ENCODE measurements at places on chromosomes 3 and 15. TPM values are rescaled to one million over a fixed set of nuclear protein-coding genes. Genes with fewer than 3 reads are reported as not detected.
A peak's percentile ranks its signal among the peaks of the same experiment; 100 is the strongest.

- DNase-seq: no peak
- H3K27ac ChIP-seq: peak overlapping the region; percentile 96
- no peaks in the 10 kb centered on the region for H3K27me3 ChIP-seq
Observed at GRCh38 chr3:127699416-127700300, 26.9 kb downstream of the ABTB1 start.

DNA sequence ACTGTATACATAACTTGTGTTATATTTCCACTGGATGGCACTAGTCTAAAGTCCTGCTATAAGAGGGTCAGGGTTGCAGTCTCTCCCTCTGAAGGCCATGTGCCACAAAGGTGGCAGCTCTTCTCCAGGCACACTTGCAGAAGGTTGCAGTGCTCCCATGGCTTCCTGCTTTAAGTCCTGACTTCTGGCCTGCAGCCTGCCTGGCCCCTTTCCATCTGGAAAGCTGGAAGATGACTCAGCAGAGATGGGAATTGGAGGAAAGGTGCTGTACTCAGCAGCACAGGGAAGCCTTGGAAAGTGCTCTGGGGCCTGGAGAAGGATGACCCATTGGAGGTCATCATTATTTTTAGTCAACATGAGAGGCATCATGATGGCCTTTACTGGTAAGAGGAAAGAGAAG is 40.9 kb upstream of the MRPL3 start:
- H3K27ac ChIP-seq: no peak overlapping the region
- no peaks in the 10 kb centered on the region for H3K4me1 ChIP-seq
- H3K4me3 ChIP-seq: no peak overlapping the region

- H3K4me1 ChIP-seq: peaks cover 30% of the 10 kb centered on the region
- H3K27ac ChIP-seq: no peak overlapping the region
- no peak overlapping the region for H3K4me3 ChIP-seq
- DNase-seq: peak; percentile 75
- no peaks in the 10 kb centered on the region for H3K27me3 ChIP-seq
Observed at GRCh38 chr3:15269091-15269989, 63.0 kb downstream of the SH3BP5 start.

DNA sequence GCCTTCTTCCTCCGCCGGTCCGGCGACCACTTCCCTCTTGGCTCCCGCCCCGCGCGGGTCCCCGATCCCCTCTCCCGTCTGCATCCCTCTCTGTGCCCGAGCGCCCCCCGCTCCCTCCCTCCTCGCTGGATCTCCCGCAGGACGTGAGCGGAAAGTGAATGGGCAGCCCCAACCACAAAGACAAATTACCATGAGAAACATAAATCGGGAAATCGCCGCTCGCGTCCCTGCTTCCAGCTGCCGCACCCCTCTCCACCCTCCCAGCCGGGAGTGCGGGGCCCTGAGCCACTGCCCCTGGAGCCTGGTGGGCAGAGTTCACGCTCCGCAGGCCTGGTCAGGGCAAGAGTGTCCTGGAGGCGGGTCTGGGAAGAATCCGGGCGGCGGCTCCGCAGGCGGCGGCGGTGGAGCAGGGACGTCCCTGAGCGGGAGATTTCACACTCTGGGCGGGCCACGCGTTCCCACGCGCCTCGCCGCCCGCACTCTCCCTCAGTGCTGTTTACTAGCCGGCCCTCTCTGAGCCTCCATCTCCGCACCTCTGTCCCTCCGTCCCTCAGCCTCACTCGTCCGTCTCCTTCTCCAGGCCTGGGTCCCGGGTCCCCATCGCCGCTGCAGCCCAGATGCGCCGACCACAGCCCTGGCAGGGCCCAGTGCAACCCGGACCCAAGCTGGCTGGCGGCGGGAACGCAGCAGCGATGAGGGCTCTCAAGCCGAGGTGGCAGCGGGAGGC is 835 bp downstream of the SEMA5B start:
- H3K4me1 ChIP-seq: peaks cover 19% of the 10 kb centered on the region
- peak; percentile 22 for DNase-seq
- H3K36me3 ChIP-seq: no peaks in the 10 kb centered on the region

GRCh38 chr3:144403040-144403457 is 431.4 kb downstream of the DIPK2A start:
- H3K27ac ChIP-seq: no peak overlapping the region
- no peaks in the 10 kb centered on the region for H3K27me3 ChIP-seq
- no peak for DNase-seq
- H3K4me1 ChIP-seq: no peaks in the 10 kb centered on the region

DNA sequence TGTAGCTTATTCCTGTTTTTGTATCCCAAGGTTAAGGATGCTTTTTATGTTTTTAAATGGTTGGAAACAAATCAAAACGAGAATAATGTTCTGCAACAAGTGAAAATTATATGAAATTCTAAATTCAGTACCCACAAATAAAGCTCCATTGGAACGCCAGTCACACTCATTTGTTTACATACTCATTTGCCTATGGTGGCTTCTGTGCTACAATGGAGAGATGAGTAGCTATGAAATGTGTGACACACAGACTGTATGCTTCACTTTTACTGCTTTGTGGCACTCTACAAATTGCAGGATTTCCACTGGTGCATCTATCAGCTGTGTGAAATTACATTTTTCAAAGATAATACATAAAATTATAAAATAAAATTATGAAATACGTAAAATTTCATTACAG is 112.2 kb upstream of the TSPAN3 start:
- H3K4me3 ChIP-seq: no peak overlapping the region
- no peak for DNase-seq
- H3K27me3 ChIP-seq: no peaks in the 10 kb centered on the region
- H3K36me3 ChIP-seq: peaks cover 24% of the 10 kb centered on the region
- peaks cover 4% of the 10 kb centered on the region for H3K4me1 ChIP-seq

DNA sequence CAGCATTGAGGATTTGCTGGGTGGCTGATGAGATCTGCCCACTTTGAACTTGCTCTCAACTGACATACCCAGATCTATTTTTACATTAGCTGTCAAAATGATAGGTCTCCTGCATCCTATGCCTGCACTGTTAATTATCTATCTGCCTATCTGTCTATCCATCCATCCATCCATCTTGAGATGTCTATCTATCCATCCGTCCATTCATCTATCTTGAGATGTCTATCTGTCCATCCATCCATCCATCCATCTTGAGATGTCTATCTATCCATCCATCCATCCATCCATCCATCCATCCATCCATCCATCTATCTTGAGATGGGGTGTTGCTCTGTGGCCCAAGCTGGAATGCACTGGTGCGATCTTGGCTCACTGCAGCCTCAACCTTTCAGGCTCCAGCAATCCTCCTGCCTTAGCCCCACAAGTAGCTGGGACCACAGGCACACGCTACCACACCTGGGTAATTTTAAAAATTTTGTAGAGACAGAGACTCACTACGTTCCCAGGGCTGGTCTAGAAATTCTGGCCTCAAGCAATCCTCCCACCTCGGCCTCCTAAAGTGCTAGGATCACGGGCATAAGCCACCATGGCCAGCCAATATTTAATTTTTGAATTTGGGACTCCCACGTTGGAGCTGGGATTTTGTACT is 159.4 kb upstream of the NSMCE3 start:
- H3K27ac ChIP-seq: no peak overlapping the region
- no peaks in the 10 kb centered on the region for H3K4me1 ChIP-seq
- no peak overlapping the region for H3K4me3 ChIP-seq
- H3K27me3 ChIP-seq: no peaks in the 10 kb centered on the region
- no peaks in the 10 kb centered on the region for H3K36me3 ChIP-seq

DNA sequence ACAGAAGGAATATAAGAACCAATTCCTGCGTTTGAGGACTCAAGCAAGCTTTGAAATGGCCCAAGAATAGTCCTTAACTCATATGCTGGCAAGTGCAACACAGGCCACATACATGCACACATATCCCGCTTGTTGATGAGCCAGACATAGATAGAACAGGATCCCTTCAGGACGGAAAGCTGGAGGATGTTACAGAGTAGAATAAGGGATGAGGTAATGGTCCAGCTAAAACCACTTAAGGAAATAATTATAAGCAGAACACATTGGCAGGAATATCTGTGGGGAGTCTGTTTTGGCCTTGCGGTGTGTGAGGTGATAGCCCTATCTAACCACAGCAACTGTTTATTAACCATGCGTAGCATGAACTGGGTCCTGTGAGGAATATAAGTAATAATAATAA is 25.0 kb downstream of the SCG3 start:
- peak; percentile 98 for DNase-seq
- H3K4me3 ChIP-seq: no peak overlapping the region
- peaks cover 5% of the 10 kb centered on the region for H3K4me1 ChIP-seq
- H3K36me3 ChIP-seq: no peaks in the 10 kb centered on the region

GRCh38 chr15:77475001-77475400 is 54.3 kb downstream of the HMG20A start:
- peak overlapping the region; percentile 16 for H3K27ac ChIP-seq
- H3K27me3 ChIP-seq: no peaks in the 10 kb centered on the region
- peaks cover 4% of the 10 kb centered on the region for H3K4me1 ChIP-seq
- H3K4me3 ChIP-seq: no peak overlapping the region

GRCh38 chr3:153528473-153528872 is 366.4 kb downstream of the RAP2B start:
- no peak overlapping the region for H3K27ac ChIP-seq
- no peak overlapping the region for H3K4me3 ChIP-seq
- no peaks in the 10 kb centered on the region for H3K4me1 ChIP-seq
- no peaks in the 10 kb centered on the region for H3K27me3 ChIP-seq

- peaks cover 11% of the 10 kb centered on the region for H3K27me3 ChIP-seq
- peaks cover 5% of the 10 kb centered on the region for H3K4me1 ChIP-seq
- no peak overlapping the region for H3K4me3 ChIP-seq
- no peaks in the 10 kb centered on the region for H3K36me3 ChIP-seq
- no peak for DNase-seq
Observed at GRCh38 chr15:79680720-79681119, 216.1 kb downstream of the MTHFS start.

DNA sequence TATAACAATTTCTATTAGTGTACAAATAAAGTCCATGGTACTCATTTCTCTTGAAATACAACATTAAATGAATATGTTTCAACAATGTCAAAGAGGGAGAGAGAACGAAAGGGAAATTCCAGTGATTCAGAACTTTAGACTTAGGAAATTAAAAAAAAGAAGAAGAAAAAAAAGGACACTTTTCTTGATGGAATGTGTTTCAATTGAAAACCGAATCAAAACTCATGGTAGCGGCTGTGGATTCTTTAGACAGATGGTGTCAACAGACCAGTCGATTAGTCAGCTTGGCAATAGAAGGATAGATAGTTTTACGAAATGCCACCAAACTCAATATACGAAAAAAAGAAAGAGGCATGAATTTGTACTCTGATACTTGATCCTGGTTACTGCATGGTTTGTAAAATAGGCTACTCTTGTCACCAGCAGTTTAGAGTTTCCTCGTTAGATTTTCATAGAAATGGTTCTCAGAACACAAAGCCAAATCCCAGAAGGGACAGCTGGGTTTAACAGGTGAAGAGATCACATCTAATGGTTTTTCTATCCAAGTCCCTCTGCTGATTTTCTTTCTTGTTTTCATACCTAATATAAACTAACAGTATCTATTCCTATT is 793.5 kb downstream of the ROBO1 start:
- DNase-seq: peak; percentile 60
- peak overlapping the region; percentile 2 for H3K4me3 ChIP-seq
- H3K27me3 ChIP-seq: no peaks in the 10 kb centered on the region

DNA sequence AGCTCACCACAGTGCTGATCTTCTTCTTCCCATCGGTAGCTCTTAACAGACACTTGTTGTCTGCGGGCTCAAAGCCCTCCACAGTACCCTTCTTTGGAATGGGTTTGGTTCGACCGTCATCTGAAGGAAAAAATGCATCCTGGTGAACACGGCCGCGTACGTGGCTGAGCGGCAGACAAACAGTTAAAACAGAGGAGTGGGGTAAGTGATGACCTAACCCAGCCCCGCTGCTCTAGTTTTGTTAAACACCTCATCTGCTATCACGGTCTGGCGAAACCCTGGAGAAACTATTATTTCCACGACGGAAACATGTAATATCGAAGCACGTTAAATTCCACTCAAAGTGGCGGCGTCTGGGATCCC is 725 bp downstream of the SRP14 start:
- peaks cover 29% of the 10 kb centered on the region for H3K36me3 ChIP-seq
- peaks cover 10% of the 10 kb centered on the region for H3K4me1 ChIP-seq
- H3K27ac ChIP-seq: peak overlapping the region; percentile 98
- DNase-seq: peak; percentile 47
- no peaks in the 10 kb centered on the region for H3K27me3 ChIP-seq
- peak overlapping the region; percentile 96 for H3K4me3 ChIP-seq

DNA sequence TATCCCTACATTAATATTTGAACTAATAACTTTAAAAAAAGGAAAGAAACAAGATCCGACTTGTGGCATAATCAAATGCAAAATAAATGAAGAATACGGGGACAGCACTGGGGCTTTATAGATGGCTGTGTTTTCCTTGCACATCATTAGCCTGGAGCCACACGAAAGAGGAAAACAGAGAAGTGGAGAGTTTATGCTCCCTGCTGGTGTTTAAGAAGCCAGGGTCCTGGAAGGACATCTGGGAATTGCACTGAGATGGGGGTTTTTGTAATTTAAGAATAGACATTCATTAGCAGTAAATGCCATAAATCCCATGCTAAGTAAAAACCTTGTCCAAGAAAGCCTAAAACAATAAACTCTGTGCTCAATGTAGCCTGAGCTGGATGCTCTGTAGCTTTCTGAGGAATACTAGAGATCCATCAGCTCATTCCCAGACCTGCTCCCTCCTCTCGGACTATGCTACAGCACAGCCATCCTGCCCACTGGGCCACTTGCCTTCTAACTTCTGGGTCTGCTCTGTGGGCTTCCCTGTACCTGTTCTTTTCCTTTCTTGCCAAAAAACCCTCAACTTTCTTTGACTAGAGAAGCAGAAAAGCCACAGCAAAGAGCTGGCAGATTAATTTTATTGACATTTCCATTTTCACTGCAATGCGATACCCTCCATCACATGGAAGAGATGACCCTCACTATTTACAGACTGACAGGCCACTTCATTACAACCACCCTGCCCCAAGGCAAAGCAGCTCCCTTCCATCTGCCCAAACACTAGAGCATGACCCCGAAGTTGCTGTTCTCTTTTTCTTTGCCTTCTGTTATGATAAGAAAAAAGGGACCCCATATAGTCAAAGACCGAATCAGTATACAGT is 62.3 kb downstream of the MEIS2 start:
- H3K4me3 ChIP-seq: no peak overlapping the region
- H3K27ac ChIP-seq: no peak overlapping the region
- H3K4me1 ChIP-seq: no peaks in the 10 kb centered on the region
- H3K36me3 ChIP-seq: no peaks in the 10 kb centered on the region
- no peaks in the 10 kb centered on the region for H3K27me3 ChIP-seq

GRCh38 chr3:119613872-119614271 is 16.2 kb downstream of the PLA1A start:
- H3K36me3 ChIP-seq: no peaks in the 10 kb centered on the region
- no peak overlapping the region for H3K4me3 ChIP-seq
- H3K27me3 ChIP-seq: no peaks in the 10 kb centered on the region
- no peak for DNase-seq

- DNase-seq: peak; percentile 45
- H3K4me3 ChIP-seq: no peak overlapping the region
- peaks cover 76% of the 10 kb centered on the region for H3K27me3 ChIP-seq
- peaks cover 23% of the 10 kb centered on the region for H3K4me1 ChIP-seq
Observed at GRCh38 chr15:92392462-92392861, 1.2 kb upstream of the ST8SIA2 start.

Gene CPNE9
- total RNA-seq: 0.09 TPM

Gene ADAMTS9
- 97.4 TPM for total RNA-seq

Gene DAZL
- total RNA-seq: not detected

Gene CHDH
- total RNA-seq: 1.2 TPM

Gene BCHE
- total RNA-seq: 78.9 TPM

Gene LRRN1
- 26.6 TPM for total RNA-seq
